ENCODE measurements at places on chromosomes 3 and 15.

DNA sequence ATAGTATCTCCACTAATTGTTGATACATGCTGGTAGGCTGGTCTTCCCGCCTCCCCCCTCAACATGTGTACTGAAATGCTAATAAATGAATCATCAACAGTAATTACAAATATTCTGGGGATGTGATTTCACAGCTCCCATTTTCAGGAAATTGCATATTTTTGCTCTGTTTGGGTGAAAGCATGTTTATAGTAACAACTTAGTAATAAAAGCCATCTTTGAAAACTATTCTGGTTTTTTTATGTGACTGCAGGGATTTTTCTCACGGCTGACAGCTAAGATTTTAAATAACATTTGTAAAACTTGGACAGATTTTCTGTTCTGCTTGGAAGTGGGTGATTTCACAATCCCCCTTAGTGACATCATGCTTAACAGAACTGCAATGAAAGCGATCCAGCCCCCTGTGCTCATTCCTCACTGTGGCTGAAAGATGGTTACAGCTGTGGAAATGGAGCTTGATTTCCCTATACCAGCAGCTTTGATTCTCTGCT lies 25.6 kb upstream of the FAM174B start:
- DNase-seq, result no peak

DNA sequence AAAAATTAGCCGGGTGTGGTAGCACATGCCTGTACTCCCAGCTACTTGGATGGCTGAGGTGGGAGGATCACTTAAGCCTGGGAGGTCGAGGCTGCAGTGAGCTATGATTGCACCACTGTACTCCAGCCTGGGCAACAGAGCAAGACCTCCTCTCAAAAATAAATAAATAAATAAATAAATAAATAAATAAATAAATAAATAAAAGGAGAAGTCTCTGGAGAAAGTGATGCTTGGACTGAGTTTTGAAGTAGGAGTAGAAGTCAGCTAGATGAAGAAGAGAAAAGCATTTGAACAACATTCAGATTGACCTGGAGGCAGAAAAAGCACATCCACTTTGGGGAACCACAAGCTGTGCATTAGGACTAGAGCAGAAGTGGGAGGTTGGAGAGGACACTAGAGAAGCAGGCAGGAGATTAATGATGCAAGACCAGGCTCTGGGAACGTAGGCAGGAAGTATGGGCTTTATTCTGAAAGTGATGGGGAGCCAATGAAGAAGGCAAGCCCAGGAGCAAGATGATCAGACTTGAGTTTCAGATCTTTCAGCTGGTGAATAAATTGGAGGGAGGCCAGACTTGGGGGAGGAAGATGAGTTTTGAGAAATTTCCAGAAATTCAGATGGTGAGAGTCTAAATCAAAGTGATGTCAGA lies 48.7 kb downstream of the KLHL6 start:
- DNase-seq, result no peak

DNA sequence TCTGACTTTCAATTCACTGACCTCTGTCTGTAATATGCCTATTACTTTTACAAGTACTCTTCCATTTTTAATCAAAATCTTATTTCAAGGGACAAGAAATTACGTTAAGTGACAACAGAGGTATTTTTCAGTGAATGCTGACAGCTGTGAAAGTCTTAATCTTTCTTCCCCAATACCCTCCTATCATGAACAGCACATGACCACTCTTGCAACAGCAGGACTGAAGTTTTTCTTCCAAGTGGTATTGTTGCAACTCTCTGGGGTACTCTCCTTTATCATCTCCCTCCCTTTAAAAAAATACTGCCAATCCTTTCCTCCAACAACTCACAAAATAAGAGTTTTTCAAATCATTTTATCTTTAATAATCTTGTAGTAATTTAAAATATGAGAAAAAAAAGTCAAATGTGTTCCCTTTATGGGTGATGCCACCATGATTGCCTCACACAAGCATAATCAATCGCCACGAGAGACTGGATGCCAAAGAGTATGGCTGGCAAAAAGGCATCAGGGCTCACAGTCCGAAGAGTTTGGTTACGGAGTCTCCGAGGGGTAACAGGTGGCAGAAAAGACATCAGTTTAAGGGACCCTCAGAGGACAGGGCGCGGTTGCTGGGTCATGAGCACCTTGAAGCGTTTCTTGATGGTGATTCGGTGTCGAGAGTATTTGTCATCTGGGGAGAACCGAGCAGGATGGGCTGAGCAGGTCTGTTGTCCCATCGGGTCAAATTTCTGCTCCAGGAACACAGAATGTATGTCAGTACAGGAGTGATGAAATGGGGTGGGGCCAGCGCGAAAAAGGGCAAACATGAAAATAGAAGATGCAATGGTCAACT lies 1.3 kb downstream of the NOP10 start:
- no peak for DNase-seq

GRCh38 chr3:51681453-51681852 lies 10.4 kb downstream of the TEX264 start:
- DNase-seq, result no peak

DNA sequence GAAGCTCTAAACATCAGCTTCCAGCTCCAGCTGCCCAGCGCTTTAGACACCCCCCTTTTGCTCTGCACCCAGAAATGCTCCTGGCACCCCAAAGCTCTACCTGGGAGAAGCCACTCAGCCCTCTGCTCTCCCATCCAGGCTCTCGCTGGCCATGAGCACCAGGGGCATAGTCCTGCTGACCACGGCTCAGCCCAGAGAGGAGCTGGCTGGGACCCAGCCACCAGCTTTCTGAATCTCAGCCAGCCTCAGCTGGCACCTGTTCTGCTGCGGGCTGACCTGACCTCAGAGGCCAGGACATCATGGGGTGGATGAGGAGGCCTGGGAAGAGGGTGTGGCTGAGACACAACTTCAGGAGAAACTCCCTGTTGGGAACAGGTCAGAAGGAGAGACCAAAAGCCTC lies 8.6 kb downstream of the NTRK3 start:
- no peak for DNase-seq
